ENCODE measurements at places on chromosomes 5 and 9.

DNA sequence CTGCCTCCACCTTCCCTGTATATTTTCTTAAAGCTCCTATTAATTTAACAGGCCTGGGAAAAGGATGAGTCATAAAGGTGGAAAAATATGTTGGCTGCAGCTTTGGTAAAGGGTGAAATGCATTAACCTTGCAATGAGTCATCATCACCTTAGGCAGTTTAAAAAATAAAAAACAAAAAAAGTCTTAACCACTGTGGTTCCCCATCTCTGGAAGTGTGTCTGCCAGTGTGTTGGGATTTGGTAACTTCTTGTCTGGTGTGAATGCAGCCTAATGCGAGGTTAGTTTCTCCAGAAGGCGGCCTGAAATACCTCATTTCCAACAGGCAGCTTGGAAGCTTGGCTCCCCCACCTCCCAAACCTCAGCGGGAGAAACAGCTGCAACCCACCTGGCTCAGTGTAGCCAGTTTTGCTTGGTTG lies 265.3 kb upstream of the GAS1 start:
- DNase-seq: no peak

DNA sequence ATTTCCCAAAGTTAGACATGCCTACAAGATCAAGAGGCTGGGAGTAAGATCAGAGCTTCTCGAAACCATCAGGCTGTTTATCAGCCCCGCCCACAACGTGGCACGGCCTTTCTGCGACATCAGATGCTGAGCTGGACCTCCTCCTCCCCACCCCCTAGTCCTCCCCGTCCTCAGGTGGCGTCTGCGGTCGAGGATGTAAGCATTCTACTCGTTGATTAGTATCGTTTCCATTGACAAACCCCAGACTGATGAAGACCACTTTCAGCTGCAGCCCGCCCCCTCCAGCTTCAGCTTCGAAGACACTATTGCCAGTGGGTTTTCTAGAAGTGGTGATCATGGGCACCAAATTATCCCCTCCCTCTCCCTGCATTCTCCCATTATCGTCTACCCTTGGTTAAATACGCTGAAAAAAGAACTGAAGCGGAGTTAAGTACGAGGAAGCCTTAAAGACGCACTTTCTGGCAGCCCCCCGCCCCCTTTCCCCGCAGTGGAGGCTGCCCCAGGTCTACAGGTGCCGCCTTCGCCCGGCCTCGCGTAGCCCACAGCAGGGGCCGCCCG lies 1.1 kb downstream of the PPIC start:
- no peak for DNase-seq

DNA sequence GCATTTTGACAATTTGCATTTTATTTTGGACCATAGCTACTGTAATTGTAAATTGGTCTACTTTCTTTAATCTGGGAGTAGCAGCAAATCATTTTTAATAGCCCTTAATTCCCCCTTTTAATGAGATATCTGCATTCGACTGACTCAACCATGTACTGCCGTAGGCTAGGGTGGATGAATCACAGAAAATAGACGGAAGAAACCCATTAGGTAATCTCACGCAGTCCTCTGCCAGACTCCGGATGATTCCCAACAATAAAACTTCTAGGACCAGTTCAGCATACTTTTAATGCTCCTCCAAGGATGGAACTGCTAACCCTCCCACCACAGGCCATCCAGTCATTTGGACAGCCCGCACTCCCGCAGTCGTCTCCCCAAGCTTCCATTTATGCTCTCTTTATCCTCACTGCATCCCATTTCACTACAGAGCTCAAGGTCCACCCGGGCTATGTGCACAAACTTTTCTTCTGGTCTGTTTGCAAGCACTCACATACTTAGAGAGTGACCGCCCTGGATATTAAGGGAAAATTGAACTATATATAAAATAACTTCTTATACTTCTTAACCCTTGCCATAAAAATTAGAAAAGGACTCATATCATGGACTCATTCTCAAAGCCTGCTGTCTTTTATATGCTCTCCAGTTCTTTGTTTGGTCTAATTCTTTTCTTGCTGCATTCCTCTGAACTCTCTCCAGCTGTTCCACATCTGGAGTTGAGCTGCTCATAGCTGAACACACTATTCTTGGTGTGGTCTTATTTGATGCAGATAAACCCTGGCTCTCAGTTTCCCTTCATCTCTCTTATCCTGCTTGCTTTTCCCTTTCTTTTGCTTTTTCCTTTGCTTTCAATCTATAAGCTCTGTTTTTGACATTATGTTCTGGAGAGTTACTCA lies 326.6 kb downstream of the ARL15 start:
- DNase-seq: no peak

DNA sequence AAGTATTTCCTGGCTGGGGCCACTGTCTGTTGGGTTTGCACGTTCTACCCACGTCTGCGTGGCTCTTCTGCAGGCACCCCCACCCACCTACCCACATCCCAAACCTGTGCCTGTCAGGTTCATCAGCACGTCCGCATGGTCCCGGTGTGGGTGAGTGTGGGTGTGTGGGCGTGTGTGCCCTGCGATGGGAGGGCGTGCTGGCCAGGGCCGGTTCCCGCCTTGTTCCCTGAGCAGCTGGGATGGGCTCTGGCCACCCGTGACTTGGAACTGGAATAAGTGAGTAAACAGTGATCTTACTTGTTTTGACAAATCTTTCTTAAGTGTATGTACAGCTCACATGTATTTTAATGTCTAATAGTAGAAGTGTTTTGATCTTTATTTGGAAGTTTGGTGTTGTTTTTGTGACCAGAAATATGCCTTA lies 20.4 kb downstream of the ERGIC1 start:
- DNase-seq: no peak

GRCh38 chr5:97909541-97909940 lies 726.5 kb upstream of the RIOK2 start:
- DNase-seq: no peak

- no peak for DNase-seq
Measured at GRCh38 chr9:93267091-93267541, 83.2 kb downstream of the WNK2 start.

GRCh38 chr9:69527454-69527853 lies 144.7 kb downstream of the APBA1 start:
- no peak for DNase-seq

Measured in activated T-cell treated with anti-CD3 and anti-CD28 coated beads for 24 hours (primary cell).